ENCODE measurements at places on chromosomes 7 and 10.
A peak's percentile ranks its signal among the peaks of the same experiment; 100 is the strongest.

DNA sequence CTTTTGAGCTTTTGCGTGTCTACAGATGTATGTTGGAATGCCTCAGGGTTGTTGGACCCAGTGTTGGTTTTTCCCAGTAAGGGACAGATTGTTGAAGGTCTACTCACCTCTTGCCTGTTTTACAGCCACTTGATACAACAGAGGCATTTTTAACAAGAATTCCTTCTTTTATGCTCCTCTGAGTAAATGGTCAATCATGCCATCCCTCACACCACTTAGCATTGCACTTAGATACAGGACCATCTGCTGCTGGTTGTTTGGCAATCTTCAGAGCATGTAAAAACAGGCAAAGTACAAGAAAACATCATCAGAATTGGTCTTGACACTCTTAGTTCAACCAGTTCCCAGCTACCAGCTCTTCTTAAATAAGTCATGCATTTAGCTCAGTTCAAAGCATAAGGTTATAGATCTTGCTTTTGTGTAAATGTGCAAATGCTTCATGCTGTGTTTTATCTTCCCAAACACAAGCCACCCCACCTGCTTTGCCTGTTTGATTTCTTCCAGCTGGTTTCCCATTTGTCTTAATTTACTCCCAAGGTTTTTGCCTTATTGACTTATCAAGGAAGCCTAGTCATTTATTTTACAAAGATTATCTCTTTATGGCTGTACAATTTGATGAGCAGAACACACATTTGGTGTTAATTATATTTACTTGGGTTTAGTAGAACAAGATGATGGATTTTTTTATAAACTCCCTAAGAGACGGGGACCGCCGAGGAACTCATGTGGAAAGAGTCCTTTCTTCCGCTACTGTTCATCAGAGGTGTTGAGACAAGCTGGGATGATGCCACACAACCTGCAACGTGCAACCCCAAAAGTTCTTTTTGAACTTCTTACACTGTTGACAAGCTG is 136.6 kb downstream of the AHR start:
- DNase-seq: peak; percentile 64

- no peak for DNase-seq
Observed at GRCh38 chr7:24732646-24733413, 24.4 kb downstream of the GSDME start.

GRCh38 chr7:127585044-127585953 is at the start of gene GCC1:
GCC1 (minus strand) TSS chr7:127585596; CDS start chr7:127585182, 414 bp downstream.
- peak; percentile 97 for DNase-seq

DNA sequence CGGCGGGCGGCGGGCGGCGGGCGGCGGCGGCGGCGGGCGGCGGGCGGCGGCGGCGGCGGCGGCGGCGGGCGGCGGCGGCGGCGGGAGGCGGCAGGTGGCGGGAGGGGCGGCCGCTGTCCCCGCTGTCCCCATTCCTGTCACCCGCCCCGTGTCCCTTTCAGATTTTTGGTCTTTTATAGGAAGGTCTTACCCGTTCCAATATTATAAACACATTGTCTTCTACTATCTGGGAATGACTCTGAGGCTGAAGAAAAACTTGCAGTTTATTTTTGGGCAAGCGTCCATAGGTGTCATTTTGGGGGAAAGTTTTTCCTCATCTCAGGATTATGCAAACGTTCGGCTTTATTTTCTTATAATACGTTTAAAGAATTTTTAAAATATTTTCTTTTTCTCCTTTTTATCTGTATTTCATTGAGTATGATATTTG is 578 bp downstream of the ZNF713 start:
- peak; percentile 67 for DNase-seq

GRCh38 chr10:53361281-53361680 is 588.7 kb upstream of the MBL2 start:
- DNase-seq: no peak

- peak; percentile 84 for DNase-seq
Observed at GRCh38 chr7:105268511-105269392, 120.0 kb downstream of the SRPK2 start.

- no peak for DNase-seq
Observed at GRCh38 chr7:28729281-28729680, 228.8 kb downstream of the TRIL start.

DNA sequence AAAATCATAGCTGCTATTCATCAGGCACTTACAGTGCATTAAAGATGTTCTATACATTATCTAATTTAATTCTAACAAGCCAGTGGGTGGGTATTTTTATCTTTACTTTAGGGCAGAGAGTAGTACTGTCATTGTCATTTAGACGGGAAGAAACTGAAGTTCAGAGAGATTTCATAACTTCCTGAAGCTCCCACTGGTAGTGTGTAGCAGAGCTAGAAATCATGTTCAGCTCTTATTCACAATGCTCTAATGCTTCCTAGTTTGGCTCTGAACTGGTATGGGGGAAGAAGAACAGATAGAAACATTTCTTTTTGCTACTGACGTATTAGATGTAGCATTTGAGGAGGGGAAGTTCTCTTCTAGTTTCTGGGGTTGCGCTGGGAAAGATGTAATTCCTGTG is 116.7 kb downstream of the CYP26A1 start:
- DNase-seq: no peak

DNA sequence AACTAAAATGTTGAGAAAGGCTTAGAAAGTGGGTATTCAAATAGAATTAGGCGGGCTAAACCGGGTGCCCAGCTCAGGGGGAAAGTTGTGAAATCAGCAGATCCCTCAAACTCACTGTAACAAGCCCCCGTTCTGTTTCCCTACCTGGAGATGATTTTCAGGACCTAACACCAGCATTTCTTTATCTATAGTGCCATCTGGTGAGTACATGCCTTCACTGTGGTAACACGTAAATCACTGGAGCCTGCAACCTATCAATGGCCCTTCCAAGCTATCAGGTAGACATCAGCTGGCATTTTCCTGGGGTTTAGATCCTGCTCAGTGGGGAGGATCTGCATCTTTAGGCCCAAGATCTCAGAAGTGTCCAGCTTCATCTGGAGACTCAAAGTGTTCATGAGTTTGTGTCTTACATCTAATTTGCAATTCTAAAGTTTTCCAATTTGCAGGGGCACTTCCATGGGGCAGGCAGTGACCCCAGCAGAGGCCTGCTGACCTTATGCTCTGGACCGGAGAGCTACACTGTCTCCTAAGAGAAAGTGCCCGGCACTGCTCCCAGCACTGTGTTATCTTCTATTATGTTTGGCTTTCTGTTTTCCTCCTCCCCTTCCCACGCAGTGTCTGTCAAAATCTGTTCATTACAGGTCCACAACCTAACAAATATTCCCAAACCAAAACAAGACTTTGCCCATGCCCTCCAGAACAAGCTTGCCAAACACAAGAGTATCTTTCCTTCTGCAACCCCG is 132.5 kb downstream of the LSM5 start:
- DNase-seq: peak; percentile 57

- no peak for DNase-seq
Observed at GRCh38 chr7:41125343-41125742, 577.5 kb downstream of the INHBA start.

GRCh38 chr10:110704906-110705476 is 60.9 kb downstream of the RBM20 start:
- no peak for DNase-seq

GRCh38 chr7:11120068-11120664 is 146.5 kb downstream of the PHF14 start:
- DNase-seq: no peak

DNA sequence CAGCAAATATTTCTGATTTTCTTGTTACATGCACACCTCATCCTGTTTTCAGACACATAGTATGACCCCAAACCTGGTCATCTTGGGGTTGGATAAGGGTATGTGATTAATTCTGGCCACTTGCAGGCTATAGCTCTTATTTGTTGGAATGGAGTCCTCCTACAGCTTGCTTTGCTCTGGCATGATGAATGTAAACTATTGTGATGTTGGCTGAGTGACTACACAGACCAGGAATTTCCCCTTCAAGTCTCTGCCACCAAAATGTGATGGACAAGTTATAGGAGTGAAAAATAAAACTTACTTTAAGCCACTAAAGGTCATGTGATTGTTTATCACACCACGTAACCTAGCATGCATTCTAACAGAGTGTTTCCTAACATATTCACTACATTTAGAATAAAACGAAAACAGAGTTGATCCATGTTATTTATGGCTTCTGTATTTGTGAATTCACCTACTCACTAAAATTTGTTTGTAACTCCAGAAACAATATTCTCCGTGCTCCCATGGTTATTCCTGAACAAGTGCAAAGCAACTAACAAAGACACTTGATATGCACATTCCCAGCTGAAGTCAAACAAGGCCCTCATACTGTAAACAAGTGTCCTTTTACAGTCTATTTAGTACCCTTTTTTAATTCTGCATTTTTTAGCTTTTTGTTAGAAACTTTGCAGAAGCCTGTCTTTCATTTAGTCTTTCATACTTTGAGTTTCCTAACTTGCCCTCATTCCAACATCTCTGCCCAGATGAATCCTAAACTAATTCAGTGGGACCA is 599.2 kb upstream of the PCDH15 start:
- DNase-seq: no peak

GRCh38 chr7:77247206-77247850 is 47.7 kb upstream of the FGL2 start:
- peak; percentile 81 for DNase-seq

DNA sequence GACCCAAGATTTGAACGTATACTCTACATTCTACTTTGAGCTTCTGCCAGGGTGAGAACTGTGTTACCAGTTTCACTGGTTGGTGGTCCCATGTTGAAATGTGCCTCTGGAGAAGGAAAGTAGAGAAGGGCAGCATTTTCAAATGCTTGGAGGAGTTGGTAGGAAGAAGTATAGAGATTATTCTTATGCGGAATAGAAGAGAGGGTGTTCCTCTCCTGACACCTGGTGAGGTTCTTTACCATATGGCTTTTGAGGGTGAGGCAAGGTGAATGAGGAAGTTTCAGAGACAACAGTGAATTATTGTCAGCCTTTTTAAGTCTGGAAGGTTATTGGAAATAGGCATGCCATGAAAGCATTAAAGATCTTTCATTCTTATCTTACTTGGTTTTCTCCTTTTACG is 34.3 kb downstream of the R3HCC1L start:
- no peak for DNase-seq

- DNase-seq: no peak
Observed at GRCh38 chr7:31814187-31814586, 127.2 kb downstream of the PPP1R17 start.

DNA sequence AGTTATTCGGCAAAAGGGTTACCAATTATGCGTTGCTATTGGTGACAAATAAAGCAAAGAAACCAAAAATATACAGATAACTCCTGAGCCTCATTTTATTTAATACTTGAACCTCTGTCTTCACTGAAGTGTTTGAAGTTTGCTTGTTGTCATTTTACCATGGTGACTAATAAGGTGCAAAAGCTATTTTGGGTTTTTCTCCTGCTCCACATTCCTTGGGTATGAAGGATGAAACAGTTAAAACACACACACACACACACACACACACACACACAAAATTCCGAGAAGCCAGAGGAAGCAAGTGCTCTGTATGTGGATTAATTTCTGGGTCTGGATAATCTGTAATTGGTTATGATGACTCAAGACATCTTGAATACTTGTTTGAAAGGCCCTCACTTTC is 246.5 kb downstream of the COBL start:
- DNase-seq: no peak

- DNase-seq: no peak
Observed at GRCh38 chr10:77219046-77219445, 418.6 kb downstream of the KCNMA1 start.

- DNase-seq: no peak
Observed at GRCh38 chr7:3310884-3311283, 9.8 kb downstream of the SDK1 start.

- peak; percentile 90 for DNase-seq
Observed at GRCh38 chr7:94368371-94368791, 26.3 kb upstream of the COL1A2 start.

- DNase-seq: no peak
Observed at GRCh38 chr7:38694326-38694725, 63.2 kb upstream of the AMPH start.

- no peak for DNase-seq
Observed at GRCh38 chr7:81036871-81037270, 118.0 kb upstream of the SEMA3C start.

DNA sequence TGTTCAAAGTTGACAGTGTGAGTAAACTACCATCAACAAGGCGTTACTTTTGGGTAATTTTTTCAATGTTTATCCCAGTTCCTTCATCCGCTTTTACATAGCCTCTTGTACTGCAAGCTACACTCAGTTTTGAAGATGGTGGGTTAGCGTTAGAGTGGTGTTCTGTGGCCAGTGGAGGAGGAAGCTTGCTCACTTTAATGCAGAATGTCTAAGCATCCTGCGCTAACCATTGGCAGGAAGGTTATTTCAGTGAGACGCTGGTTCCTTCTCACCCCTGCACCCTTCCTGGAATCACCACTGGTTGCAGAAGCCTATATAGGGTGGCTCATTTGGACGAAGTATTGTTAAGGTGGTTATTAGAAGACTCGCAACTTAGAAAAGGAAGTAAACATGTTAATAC is 159.1 kb downstream of the CELF2 start:
- DNase-seq: no peak

GRCh38 chr10:128630787-128631252 is 504.6 kb upstream of the MKI67 start:
- no peak for DNase-seq

DNA sequence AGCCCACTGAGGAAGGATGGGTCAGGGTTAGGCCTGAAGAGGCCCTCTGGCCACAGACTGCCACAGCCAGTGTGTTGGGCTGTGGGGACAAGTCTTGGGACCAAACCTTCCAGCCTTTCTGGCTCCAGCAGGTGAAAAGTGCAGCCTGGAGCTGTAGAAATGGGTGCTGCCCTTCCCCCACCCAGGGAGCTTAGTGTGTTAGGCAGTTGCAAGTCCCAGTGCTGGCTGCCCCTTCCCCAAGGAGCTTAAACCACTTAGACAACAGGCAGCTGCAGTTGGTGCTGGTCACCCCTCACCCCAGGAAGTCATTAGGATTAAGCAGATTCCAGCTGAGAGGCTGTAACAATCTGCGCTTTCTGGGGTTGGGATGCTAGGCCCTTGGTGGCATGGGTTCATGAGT is 563.3 kb downstream of the NRG3 start:
- peak; percentile 11 for DNase-seq

GRCh38 chr10:1107679-1108078 is 51.5 kb downstream of the WDR37 start:
- no peak for DNase-seq

GRCh38 chr7:11170175-11170574 is 196.5 kb downstream of the PHF14 start:
- DNase-seq: peak; percentile 30

GRCh38 chr10:75632805-75633462 is 201.5 kb downstream of the LRMDA start:
- DNase-seq: no peak

GRCh38 chr7:41002741-41003610 is 699.9 kb downstream of the INHBA start:
- no peak for DNase-seq

DNA sequence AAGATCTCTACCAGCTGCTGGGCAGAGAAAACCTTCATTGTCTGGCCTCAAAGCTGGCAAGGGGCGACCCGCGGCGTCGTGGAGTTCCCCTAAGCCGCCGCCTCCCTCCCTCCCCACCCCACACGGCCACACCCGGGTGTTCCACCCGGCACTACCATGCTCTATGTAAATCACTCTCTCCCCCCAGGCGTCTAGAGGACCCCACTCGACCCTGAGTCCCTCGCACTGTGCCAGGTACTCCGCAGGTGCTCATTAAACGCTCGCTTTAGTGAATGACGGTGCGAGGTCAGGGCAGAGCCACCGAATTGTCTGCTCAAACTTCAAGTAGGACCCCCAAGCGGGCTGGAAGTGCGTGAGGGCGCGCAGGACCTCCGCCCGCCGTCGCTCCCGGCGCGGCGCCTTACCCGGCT is 628 bp downstream of the PARP12 start:
- DNase-seq: peak; percentile 54

Data from eye (tissue), 1 donor.